ENCODE measurements at places on chromosomes 5 and 9. TPM values are rescaled to one million over a fixed set of nuclear protein-coding genes. Genes with fewer than 3 reads are reported as not detected.
A peak's percentile ranks its signal among the peaks of the same experiment; 100 is the strongest.

DNA sequence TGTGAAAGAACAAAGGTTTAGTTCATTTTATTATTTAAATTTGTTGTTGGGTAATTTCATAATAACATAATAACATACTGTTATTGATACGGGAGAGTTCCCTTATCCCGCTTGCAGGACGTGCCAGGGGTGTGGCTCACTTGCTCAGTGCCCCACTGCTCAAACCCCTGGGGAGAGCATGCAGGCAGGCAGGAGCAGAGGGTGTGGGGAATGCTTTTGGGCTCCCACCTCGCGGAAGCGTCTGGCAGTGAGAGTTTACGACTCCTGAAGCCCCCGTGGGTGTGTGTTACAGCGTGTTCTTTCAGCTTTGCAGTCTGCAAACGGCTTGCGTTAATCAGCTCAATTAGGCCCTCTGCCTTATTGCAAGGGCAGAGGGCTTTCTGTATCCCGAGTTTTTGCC is 675.9 kb downstream of the SEMA5A start:
- no peak overlapping the region for H3K4me3 ChIP-seq
- no peak overlapping the region for H3K27ac ChIP-seq
- DNase-seq = no peak
- no peaks in the 10 kb centered on the region for H3K4me1 ChIP-seq
- H3K27me3 ChIP-seq = no peaks in the 10 kb centered on the region

The TAF1L gene
- total RNA-seq = not detected

GRCh38 chr5:54894957-54895815 is 90.2 kb downstream of the ESM1 start:
- no peaks in the 10 kb centered on the region for H3K36me3 ChIP-seq
- H3K27me3 ChIP-seq = peaks cover 52% of the 10 kb centered on the region
- no peak for DNase-seq
- H3K27ac ChIP-seq = no peak overlapping the region

DNA sequence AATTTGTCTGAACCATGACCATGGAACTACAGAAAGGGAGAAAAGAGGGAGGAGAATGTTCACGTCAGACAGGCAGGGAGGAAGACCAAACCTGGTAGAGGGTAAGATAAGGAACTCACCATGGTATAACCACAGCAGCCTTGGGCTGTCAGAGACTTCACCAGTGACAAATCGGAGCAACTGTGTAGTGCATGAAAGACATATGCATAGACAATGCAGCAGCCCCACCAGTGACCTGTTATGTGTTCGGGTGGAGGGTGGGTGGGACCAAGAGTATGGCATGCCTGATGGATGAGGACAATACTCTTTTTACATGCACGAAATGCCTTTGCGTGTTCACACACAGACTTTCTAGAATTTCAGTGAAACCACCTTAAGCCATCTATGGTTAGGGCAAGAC is 221.8 kb upstream of the RASEF start:
- no peak overlapping the region for H3K4me3 ChIP-seq
- H3K27me3 ChIP-seq = no peaks in the 10 kb centered on the region
- no peak for DNase-seq

The FYB1 gene
- 4.9 TPM for total RNA-seq

GRCh38 chr5:170985486-170985885 is 123.7 kb downstream of the RANBP17 start:
- no peaks in the 10 kb centered on the region for H3K4me1 ChIP-seq
- H3K36me3 ChIP-seq = peaks cover 4% of the 10 kb centered on the region
- no peaks in the 10 kb centered on the region for H3K27me3 ChIP-seq

GRCh38 chr5:151897896-151898295 is 26.8 kb downstream of the GLRA1 start:
- H3K36me3 ChIP-seq = no peaks in the 10 kb centered on the region
- peaks cover 31% of the 10 kb centered on the region for H3K4me1 ChIP-seq
- no peak overlapping the region for H3K27ac ChIP-seq

- H3K27me3 ChIP-seq = no peaks in the 10 kb centered on the region
- H3K36me3 ChIP-seq = no peaks in the 10 kb centered on the region
- no peaks in the 10 kb centered on the region for H3K4me1 ChIP-seq
- no peak for DNase-seq
These were observed 257.6 kb upstream of the ZNF608 start for GRCh38 chr5:125004009-125004408.

DNA sequence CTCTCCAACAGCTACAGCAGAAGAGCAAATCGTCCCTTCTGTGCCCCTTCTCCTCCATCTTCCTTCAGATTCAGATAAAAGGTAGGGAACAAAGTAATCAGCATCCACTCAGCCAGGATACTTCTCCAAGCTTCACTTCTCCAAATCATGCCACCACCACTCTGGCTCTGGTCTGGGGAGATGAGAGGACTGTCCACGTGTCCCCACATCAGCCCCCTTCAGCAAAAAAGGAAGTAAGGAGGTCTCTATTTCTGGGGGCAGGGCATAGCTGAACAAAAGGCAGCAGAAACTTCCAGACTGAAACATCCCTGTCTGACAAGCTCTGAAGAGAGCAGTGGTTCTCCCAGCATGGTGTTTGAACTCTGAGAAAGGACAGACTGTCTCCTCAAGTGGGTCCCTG is 116.9 kb downstream of the C5orf15 start:
- no peaks in the 10 kb centered on the region for H3K36me3 ChIP-seq
- no peaks in the 10 kb centered on the region for H3K4me1 ChIP-seq
- H3K4me3 ChIP-seq = no peak overlapping the region
- no peak overlapping the region for H3K27ac ChIP-seq
- no peak for DNase-seq

GRCh38 chr9:116594547-116594946 is 92.6 kb upstream of the TRIM32 start:
- no peaks in the 10 kb centered on the region for H3K36me3 ChIP-seq
- DNase-seq = no peak
- H3K4me3 ChIP-seq = no peak overlapping the region
- H3K27me3 ChIP-seq = no peaks in the 10 kb centered on the region

The NR5A1 gene
- total RNA-seq = not detected

- DNase-seq = no peak
- no peak overlapping the region for H3K27ac ChIP-seq
- H3K4me1 ChIP-seq = peaks cover 7% of the 10 kb centered on the region
- H3K36me3 ChIP-seq = no peaks in the 10 kb centered on the region
These were observed 72.1 kb upstream of the GRAMD2B start for GRCh38 chr5:126351153-126351552.

DNA sequence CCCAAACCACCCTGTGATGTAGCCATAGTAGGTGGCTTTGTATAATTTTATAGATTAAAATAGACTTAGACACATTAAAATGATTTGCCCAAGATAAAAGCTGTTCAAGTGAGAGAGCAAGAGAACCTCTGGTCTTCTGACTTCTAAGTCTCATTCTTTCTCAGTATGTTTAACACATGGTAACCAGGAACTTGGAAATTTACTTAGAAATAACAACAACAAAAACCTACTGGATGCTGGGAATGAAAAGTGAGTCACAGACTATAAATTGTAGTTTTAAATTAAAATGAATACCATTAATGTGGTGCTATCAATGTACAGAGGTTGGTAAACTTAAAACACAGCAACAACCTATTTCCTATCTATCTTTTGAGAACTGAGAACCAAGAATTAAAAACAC is 30.4 kb downstream of the HMGCR start:
- peaks cover 6% of the 10 kb centered on the region for H3K36me3 ChIP-seq
- peaks cover 8% of the 10 kb centered on the region for H3K4me1 ChIP-seq
- H3K27ac ChIP-seq = no peak overlapping the region

DNA sequence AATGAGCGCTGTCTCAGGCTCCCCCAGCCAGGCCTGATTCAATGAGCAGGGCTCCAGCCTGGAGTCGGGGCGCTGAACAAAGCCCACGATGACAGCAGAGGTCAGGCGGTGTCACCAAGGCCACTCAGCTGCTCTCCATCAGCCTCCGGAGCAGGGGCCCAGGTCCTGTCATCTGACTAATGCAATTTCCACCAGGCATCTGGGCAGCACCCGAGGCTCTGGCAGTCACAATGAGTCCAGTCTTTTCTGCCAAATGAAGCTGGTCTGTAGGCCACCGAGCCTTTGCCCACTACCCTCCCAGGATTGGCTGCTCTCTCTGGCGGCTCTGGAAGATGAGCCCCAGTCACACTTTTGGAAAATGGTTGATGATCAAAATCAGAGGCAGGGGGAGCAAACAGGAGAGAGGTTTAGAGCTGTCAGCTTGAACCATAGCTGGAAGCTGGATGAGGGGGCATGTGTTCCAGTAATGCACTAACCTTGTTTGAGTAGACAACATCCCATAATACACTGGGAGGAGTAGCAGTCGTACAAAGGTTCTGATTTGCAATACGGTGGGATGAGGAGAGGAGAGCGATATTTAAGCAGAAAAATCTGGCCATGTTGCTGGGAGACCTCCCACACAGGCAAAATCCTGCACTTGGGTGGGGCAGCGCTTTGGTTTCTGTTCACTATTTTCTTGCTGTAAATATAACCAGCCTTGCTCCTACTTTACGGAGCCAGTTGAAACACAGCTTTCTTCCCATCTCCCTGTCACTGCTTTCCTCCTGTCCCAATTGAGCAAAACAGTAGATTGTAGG is 306.4 kb upstream of the PANK3 start:
- H3K4me3 ChIP-seq = no peak overlapping the region
- DNase-seq = peak; percentile 59
- H3K27me3 ChIP-seq = no peaks in the 10 kb centered on the region
- peaks cover 16% of the 10 kb centered on the region for H3K4me1 ChIP-seq
- H3K36me3 ChIP-seq = no peaks in the 10 kb centered on the region
- H3K27ac ChIP-seq = peak overlapping the region; percentile 78

The LOX gene
- 4.4 TPM for total RNA-seq

- no peaks in the 10 kb centered on the region for H3K36me3 ChIP-seq
- no peak overlapping the region for H3K27ac ChIP-seq
- no peaks in the 10 kb centered on the region for H3K4me1 ChIP-seq
- H3K4me3 ChIP-seq = no peak overlapping the region
- H3K27me3 ChIP-seq = no peaks in the 10 kb centered on the region
- no peak for DNase-seq
These were observed 115.4 kb downstream of the ST8SIA4 start for GRCh38 chr5:100787648-100788047.

- H3K36me3 ChIP-seq = no peaks in the 10 kb centered on the region
- no peak for DNase-seq
- H3K27me3 ChIP-seq = no peaks in the 10 kb centered on the region
- no peaks in the 10 kb centered on the region for H3K4me1 ChIP-seq
- no peak overlapping the region for H3K27ac ChIP-seq
These were observed 140.8 kb downstream of the CAMK4 start for GRCh38 chr5:111364992-111365391.

DNA sequence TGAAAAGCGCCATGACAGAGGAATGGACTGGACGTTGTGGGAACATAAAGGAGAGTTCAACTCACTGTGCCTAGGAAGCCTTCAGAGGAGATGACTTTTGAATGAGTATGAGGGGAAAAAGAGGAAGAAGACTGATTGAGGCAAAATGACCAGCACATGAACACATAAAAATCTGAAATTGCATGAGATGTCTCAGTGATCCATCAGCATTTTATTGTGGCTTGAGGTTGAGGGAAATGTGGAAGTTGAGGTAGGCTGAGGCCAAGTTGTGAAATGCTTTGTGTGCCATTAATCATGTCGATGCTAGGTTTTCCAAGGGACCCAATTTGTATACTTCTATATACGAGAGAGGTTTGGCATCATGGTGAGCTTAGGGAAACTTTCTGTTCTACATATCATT is 140.9 kb upstream of the TLX3 start:
- H3K4me3 ChIP-seq = no peak overlapping the region
- H3K27me3 ChIP-seq = no peaks in the 10 kb centered on the region
- H3K36me3 ChIP-seq = no peaks in the 10 kb centered on the region
- DNase-seq = no peak
- H3K27ac ChIP-seq = no peak overlapping the region

DNA sequence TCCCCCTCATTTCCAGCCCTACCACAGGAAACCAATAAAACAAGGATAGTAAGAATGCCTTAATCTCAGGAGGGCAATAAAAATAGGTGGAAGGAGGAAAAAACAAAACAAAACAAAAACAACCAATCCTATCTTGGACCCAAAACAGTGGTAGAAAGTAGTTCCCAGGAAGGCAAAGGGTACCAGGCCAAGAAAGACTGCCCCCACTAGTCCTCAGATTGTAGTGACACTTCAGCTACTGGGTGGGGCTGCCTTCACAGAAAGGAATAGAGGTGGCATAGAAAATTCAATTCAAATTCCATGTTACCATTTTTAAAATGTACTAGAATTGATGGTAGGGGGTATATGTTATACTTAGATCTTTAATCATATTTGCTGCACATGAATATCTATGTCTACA is 59.3 kb downstream of the DPYSL3 start:
- no peak for DNase-seq
- H3K36me3 ChIP-seq = no peaks in the 10 kb centered on the region
- peaks cover 35% of the 10 kb centered on the region for H3K4me1 ChIP-seq
- H3K27me3 ChIP-seq = peaks cover 21% of the 10 kb centered on the region

The SEMA6A gene
- 6.3 TPM for total RNA-seq

The PKD2L2 gene
- total RNA-seq = 0.16 TPM

GRCh38 chr5:141951332-141951781 is 6.6 kb downstream of the PCDH12 start:
- H3K4me3 ChIP-seq = peak overlapping the region; percentile 65
- H3K27me3 ChIP-seq = no peaks in the 10 kb centered on the region
- peak overlapping the region; percentile 88 for H3K27ac ChIP-seq
- peaks cover 18% of the 10 kb centered on the region for H3K36me3 ChIP-seq
- H3K4me1 ChIP-seq = peaks cover 80% of the 10 kb centered on the region
- no peak for DNase-seq

GRCh38 chr9:108525186-108525585 is 330.6 kb downstream of the ACTL7B start:
- peaks cover 6% of the 10 kb centered on the region for H3K4me1 ChIP-seq
- no peaks in the 10 kb centered on the region for H3K27me3 ChIP-seq
- no peaks in the 10 kb centered on the region for H3K36me3 ChIP-seq
- DNase-seq = no peak
- peak overlapping the region; percentile 52 for H3K27ac ChIP-seq
